ACHN (cell line): ENCODE measurements at places on chromosomes 16 and 17.

DNA sequence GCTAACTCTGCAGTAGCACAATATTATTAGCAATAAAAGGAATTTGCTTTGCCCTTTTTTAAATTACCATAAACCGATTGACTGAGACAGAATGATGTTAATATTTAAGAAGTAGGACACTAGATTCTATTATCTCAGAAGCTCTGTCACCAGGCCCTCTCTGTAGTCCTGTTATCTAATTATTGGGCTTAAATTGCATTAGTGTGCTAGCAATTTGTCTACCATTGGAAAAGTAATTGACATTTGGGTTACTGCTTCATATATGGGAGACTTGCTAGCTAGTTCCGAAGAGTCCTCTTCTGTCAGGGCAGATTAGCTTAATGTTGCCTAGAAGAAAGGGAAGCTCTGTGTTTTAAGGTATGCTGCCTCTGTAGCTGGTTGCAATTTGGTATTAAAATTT is 1107.3 kb upstream of the EEF2KMT start:
- no peak for DNase-seq

DNA sequence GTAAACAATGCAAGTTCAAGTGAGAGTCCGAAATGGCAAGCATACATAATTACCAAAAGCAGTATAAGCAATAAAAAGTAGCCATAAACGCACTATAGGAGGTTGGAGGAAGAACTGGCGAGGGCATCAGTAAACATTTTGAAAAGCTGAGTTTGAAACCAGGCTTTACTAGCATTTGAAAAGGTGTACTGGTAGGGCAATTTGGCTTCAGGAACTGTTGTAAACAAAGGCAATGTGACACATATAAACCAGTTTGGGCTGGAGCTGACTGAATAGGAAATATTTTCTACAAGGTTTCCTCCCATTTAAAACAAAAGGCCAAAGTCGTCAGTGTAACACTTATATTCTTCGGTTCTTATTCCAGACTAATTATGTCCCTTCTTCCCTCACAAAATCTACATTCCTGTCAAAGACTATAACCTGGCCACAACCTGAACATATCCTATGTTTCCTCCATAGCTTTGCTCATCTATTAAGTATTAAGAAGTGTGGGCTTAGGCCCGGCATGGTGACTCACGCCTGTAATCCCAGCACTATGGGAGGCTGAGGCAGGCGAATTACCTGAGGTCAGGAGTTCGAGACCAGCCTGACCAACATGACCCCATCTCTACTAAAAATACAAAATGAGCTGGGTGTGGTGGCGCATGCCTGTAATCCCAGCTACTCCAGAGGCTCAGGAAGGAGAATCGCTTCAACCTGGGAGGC is 7.8 kb downstream of the CBX1 start:
- DNase-seq, result no peak

DNA sequence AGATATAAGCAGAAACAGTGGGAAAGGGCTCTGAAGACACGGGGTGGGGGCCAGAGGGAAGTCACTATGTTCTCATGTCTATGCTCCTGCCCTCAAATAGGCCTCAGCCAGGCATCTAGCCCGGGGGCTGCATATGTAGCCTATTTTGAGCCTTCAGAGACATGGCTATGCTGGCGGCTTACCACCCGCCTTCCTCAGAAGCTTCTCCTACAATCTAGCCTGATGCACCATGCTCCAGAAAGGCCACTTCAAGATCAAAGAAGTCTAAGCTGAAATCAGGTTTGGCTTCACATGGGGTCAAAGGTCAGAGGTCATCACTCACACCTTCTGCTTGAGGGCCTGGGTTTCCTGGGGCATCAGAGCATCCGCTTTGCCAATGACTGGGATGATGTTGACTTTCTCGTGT is 1.6 kb downstream of the SEPTIN1 start:
- DNase-seq, result no peak

DNA sequence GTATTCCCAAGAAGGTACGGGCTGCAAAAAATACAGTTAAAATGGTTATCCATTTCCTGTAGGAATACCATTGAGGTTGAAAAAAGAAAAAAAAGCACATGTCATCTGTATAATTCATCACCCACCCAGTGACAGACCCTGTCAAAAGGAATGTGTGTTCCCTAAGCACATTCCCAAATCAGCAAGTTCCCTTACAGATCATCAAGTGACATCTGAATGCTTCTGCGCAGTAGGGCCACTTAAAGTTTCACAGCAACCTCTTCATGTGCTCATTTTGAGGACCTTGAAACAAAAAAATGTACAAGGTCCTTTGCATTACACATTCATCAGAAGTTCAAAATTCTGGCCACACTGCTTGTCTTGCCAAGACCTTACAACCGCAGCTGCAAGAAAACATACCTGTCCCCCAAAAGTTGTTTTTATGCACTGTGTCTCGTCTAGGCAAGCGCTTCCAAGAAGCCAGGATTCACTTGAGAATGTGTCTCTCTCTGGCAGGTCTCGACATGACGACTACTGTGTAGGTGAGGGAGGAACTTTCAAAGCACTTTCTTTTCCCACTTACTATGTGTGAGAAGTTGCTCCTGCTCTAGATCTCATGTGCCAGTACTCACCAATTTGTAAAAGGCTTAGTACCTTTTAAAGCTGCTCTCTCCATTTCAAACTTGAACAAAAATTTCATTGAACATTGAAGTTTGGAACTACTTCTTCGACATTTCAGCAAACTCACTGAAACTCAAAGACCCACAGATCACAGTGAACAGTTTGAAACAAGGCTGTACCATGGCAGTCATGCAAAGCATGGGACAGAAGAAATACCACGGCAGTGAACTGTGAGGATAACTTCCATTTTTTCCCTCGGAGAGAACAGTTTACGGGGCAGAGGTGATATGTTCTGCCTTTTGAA is 4.3 kb upstream of the POLG2 start:
- DNase-seq, result peak; percentile 21

GRCh38 chr16:76351441-76351840 is 74.2 kb downstream of the CNTNAP4 start:
- DNase-seq, result no peak
